Naive thymus-derived CD8-positive, alpha-beta T cell (primary cell): ENCODE measurements at places on chromosomes 3 and 15.

- no peak for DNase-seq
These were observed 12.2 kb upstream of the C3orf52 start for GRCh38 chr3:112074006-112074405.

- DNase-seq = no peak
These were observed 82.0 kb downstream of the CHCHD4 start for GRCh38 chr3:14042680-14043079.

DNA sequence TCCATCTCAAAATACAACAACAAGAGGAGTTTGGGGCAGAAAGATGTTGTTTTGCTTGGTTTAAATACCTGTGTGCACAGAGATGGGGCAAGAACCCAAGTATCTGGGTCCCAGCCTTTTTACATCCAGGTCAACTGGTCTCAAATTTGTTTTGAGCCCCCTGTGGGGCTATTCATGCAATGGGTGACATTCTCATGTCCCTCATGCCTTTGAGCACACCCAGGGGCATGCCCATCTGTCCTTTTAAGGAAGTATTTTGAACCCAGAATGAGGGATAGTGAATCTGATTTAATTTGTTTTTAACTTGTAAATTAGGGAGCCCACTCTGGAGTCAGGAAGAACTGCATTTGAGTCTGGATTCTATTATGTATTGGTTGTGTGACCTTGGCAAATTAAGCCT lies 14.8 kb downstream of the ABCF3 start:
- DNase-seq = no peak

DNA sequence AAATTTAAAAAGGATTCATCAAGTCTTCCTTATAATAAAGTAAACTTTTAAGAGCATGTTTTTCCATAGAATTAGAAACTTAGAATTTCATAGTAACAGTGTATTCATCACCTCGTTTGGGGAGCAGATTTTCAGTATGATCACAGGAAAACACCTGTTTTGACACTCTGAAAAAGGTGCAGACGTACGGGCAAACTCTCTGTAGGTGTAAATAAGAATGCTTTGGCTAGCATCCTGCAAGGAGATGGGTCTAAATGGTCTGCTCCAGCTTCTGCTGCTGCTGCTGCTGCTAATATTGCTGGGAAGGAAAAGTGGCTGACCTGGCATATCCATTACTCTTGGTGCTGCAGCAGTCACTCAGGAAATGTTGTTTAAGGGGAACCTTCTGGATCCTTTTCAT lies 66.0 kb downstream of the MBNL1 start:
- DNase-seq = no peak

DNA sequence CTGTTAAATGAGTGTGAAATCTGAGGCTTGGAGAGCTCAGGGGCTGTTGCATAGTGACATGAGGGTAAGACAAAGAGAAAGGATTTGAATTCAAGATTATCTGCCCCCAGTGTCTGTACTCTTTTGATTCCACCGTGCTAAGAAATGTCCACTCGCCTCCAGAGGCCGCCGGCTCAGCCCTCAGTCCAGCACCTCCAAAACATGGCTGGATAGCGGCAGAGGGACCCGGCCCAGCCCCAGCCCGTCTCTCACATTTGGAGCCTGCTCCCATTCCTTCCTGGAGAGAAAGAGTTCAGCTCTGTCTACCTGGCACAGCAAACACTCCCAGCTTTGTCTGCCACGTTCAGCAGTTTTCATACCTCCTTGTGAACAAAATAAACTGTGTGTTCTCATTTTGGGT lies 84.8 kb upstream of the IQSEC1 start:
- no peak for DNase-seq

GRCh38 chr15:93118904-93119303 lies 29.9 kb upstream of the RGMA start:
- no peak for DNase-seq

- no peak for DNase-seq
These were observed 571 bp downstream of the FES start for GRCh38 chr15:90884719-90885431.

DNA sequence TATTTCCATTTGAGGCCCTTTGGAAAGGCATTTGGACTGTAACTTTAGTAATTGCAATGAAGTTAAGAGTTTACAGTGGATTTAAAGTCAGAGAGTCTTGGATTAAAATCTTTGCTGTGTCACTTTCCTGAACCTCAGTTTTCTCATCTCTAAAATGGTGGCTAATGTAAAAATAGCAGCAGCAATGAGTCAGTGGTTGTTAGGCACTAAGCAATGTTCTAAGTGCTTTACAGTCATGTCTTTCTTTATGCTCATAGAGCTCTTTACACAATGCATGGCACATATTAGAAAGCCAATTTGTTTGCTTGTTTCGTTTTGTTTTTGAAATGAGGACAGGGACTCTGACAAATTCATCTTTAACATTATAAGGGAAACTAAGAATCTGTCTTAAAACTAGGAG lies 222.7 kb upstream of the DNAJC19 start:
- no peak for DNase-seq

DNA sequence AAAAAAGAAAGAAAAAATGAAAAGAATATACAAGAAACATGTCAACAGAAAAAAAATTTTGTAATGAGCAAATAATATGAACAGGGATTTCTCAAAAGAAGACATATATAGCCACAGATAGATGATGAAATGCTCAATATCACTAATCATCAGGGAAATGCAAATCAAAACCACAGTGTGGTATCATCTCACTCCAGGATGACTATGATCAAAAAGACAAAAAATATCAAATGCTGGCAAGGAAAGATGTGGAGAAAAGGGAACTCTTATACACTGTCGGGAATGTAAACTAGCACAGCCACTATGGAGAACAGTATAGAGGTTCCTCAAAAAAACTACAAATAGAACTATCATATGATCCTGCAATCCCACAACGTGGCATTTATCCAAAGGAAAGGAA lies 94.1 kb downstream of the C3orf70 start:
- no peak for DNase-seq

DNA sequence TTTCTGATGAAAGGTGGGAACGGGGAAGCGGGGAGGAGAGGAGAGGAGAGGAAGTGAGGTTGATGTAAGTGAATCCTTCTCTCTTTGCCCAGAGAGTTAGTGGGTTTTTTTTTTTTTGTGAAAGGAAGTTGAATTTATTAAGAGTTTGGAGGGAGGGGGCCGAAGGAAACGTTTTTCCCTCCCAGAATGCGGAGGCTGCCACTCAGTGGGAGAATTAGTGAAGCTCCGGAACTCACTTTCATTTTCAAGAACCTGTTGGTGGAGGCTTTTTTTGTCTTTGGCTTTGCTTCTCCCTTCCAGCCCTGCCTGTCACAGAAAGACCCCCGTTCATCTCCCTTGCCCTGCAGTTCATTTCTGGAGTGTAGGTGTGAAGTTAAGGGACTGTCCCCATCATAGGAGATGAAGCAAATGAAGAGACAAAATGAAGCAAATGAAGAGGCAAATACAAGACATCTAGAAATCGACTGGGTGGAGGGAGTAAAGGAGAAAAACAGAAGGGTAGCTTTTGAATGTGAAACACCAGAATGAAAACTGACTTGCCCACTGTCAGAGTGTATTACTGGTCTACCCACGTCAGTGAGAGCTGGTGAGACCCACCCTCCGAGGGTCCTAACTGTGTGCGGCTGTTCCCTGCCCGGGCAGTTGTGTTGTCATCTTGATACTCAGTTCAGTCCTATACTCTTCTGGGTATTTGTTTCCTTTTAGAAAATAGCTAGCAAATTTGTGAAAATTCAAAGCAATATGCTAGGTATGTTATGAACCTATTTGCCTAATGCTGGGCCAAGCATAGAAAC lies 91.5 kb downstream of the ITPR1 start:
- DNase-seq = peak; percentile 17

GRCh38 chr3:2802429-2802828 lies 307.7 kb downstream of the IL5RA start:
- DNase-seq = no peak

- no peak for DNase-seq
These were observed 519.7 kb upstream of the FRG2C start for GRCh38 chr3:75144406-75144805.

- DNase-seq = no peak
These were observed 127.8 kb upstream of the SLC7A14 start for GRCh38 chr3:170713653-170714052.

- DNase-seq = no peak
These were observed 74.5 kb downstream of the MYLK start for GRCh38 chr3:123809597-123809996.

DNA sequence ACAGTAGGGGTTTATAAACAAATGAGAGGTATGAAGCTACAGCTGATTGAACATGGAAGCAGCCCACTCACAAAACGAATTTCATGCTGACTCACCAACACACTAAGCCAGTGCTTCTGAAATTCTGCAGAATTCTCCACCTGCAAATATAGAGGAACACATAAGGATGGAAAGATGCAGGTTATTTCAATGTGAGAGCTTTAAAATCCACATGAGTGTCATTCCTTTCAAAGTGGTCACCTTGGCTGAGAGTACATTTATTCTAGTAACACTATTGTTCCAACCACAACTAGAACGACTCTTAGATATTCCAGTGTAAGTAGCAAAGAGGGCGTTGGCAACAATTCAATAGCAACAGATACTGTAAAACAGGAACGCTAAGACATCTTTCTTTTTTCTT lies 189.9 kb upstream of the TSC22D2 start:
- DNase-seq = no peak
